ENCODE measurements at places on chromosomes 4 and X.
A peak's percentile ranks its signal among the peaks of the same experiment; 100 is the strongest.

DNA sequence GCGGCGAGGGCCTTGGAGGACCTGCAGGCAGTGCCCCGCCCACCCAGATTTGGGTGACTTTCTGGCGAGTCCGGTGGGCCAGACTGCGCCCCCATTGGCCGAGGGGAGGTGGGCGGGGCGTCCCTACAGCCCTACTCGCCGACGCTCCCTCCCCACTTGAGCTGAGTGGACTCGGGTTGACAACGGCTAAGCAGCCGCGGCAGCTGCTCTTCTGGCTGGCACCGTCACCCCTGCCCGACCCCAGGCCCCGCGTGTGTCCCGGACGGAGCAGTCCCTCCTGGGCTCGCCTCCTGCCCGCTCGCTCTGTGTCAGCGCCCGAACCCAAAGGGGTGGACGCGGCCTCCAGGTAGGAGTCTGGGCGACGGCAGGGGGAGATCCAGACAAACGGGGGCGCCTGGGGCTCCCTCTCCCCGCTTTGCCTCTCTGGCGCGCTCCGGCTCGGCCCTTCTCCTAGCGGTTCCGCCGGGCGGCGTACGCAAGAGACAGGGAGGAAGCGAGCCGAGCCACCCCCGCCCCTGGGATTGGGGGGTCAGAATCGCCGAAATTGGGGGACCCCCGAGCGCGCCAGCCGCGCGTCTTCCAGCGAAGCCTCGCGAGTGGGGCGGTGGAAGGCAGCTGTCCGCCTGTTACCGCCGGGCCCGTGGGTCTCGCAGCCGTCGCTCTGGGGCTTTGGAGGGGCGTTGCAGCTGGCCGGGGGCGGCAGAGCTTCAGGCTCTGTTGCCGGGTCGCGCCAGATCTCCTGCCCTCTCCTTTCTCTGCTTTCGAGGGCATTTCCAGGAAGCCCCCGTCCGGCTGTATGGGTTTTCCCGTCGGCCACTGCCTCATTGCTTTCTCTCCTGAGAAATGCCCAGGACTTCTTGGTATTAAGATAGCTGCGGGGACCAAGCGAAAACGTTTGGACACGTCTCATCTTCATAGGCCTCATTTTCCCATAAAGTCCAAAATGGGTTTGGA, 46.3 kb downstream of the STARD8 start:
- DNase-seq: no peak

DNA sequence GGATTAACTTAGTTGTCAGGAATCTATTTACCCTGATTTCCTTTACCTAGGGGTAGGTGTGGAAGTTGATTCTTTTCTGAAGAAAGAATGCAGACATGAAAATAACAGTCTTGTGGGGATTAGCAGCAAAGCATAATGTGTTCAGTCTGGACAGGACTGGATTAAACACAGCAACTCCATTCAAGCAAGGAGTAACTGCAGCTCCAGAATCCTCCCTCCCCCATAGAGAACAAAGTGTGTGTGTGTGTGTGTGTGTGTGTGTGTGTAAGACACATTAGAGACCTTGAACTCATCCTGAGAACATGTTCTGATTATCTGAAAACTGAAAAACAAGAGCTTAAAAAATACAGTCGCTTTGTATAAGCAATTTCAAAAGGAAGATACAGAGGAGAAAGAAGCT, 9.3 kb downstream of the C4orf54 start:
- no peak for DNase-seq

- DNase-seq: no peak
These were observed 21.8 kb downstream of the TLR2 start for GRCh38 chr4:153705743-153706468.

DNA sequence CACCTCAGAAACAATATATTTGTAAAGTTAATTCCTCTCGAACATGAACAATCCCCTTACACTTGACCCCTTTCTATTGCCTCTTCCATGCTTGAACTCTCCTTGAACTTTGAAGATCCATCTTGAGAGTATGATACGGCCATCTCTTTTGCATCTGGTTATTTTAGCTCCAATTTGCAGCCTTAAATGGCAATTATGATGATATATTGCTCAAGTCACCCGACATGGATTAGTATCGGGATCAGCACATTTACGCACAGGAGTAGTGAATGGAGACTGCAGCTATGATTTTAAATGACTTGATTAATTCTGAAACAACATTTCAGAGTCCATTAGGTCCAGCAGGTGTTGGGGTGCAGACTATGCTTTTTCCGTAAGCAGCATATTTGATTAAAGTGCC, 143.8 kb upstream of the PAQR3 start:
- DNase-seq: no peak

- no peak for DNase-seq
These were observed 49.6 kb downstream of the RRAGB start for GRCh38 chrX:55767100-55767499.

- DNase-seq: no peak
These were observed 38.4 kb downstream of the AREG start for GRCh38 chr4:74483226-74483911.

- DNase-seq: peak; percentile 89
These were observed 56.6 kb upstream of the BCOR start for GRCh38 chrX:40154250-40154852.

- no peak for DNase-seq
These were observed 296.2 kb downstream of the FRMPD4 start for GRCh38 chrX:12434493-12434892.

GRCh38 chrX:15745179-15745578, 7.1 kb downstream of the CA5B start:
- DNase-seq: no peak

DNA sequence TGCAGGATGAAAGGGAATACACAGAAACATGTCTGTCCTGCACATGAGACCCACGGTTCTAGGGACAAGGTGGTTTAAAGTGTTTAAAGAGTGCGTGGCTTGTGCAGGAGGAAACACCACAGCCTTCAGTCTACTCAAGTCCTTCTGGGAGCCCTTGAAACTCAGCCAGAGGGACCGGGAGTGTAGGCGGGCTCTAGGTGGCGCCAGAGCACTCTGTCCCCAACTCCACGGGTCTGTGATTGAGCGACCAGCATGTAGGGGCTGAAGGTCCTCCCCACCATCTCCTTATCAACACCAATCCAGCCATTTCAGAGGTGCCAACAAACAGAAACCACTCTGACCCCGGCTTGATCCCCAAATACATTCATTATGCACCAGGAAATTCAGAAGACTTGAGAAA, 82.0 kb upstream of the CLDN34 start:
- peak; percentile 57 for DNase-seq

GRCh38 chr4:125283707-125284279, 31.0 kb upstream of the FAT4 start:
- no peak for DNase-seq

- DNase-seq: no peak
These were observed 408.3 kb upstream of the MAGEC2 start for GRCh38 chrX:142613403-142613802.

- DNase-seq: peak; percentile 57
These were observed at the start of gene FAM184B for GRCh38 chr4:17781300-17782287. Gene FAM184B (minus strand): TSS chr4:17781621. CDS start chr4:17781299, 322 bp downstream.

GRCh38 chrX:26915064-26915463, 548.1 kb downstream of the PPP4R3C start:
- DNase-seq: peak; percentile 11

DNA sequence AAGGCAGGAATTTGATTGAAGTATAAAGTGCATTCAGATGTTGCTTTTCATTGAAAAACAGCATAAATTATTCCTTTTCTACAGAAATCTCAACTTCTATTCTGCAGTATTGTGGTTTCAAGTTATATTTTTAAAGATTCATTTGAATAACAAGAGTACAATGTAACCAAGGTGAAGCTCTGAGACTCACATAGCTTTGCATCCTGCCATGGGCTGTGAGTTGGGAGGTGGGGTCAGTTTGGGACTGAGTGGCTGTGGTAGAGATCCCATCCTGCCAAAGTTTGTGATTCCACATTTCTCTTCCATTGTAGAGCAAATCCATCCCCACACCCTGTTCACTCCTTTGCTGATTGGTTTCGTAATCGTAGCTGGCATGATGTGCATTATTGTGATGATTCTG, 69.2 kb downstream of the KIT start:
- DNase-seq: no peak

- DNase-seq: peak; percentile 6
These were observed at the start of gene GPAT3 for GRCh38 chr4:83535520-83536361. Gene GPAT3 (plus strand): TSS chr4:83536108. CDS start chr4:83536623, 515 bp downstream.

GRCh38 chr4:109699553-109700225, 3.6 kb downstream of the CASP6 start:
- DNase-seq: no peak

DNA sequence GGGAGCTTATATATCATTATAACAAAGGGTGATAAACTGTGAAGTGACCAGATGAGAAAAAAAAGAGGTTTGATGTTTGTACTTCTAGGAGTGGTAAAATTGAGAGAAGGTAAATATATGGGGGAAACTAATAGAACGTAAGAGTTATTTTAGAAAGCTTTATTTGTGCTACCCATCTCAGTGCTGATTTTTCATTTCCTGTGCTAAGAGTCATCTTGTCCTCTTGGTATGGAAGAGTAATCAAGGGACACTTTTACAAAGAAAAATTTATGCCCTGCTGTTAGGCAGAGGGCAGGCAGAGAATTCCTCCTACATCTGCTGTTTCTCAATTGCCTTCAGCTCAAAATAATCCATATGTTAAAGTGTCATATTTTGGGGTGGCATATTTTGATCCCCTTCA, 49.6 kb upstream of the BMP2K start:
- DNase-seq: no peak

DNA sequence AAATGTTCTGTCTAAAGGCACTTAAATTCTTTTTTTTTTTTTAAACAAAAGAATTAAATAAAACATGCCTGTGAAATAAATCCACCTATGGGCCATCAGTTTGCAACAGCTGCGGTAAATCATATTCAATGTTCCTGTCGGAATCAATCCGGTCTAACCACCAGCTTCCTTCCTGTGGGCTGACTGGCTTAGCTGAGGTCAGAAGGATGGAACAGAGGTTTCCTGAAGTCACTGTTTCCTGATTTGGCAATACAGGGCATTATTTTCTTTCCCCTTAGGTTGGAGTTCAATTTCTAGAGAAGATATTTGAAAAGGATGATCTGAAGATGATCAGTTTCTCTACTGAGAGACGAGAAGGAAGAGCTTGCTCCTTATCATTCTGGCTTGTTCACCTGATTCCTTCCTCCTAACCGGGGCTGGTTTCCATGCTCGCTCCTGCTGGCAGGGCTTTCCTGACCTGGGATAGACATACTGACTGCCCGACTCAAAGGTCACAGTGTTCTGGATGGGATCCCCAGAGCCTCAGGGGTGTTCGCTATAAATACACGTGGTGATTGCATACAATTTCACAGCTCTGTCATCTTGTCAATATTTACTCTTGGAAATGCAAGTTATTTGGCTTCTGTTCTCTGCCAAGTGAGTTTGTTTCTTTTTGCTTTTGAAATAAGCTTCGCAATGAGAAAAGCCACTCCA, 21.7 kb downstream of the PDLIM3 start:
- no peak for DNase-seq

DNA sequence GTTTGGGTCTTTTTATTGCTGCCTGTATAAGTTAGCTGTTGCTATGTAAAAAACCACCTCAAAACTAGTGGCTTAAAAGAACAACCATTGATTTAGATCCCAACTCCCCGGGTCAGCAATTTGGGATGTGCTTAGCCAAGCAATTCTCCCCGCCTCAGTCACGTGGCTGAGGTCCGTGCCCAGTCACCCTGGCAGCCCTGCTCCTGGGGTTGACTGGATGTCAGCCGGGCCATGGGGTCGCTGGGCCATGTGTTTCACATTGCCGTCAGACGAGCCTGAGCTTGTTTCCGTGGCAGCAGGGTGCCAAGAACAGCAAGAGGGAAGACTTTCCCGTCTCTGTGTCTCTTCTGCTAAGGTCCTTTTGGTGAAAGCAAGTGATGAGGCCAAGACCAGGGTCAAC, 345.7 kb upstream of the FAT1 start:
- no peak for DNase-seq

- no peak for DNase-seq
These were observed 464.3 kb downstream of the PPARGC1A start for GRCh38 chr4:23425570-23425969.

GRCh38 chr4:146159384-146160058, 16.0 kb upstream of the LSM6 start:
- DNase-seq: no peak

GRCh38 chr4:170697045-170697444, 607.3 kb upstream of the AADAT start:
- no peak for DNase-seq

GRCh38 chr4:183860119-183860518, 45.0 kb upstream of the STOX2 start:
- DNase-seq: no peak

DNA sequence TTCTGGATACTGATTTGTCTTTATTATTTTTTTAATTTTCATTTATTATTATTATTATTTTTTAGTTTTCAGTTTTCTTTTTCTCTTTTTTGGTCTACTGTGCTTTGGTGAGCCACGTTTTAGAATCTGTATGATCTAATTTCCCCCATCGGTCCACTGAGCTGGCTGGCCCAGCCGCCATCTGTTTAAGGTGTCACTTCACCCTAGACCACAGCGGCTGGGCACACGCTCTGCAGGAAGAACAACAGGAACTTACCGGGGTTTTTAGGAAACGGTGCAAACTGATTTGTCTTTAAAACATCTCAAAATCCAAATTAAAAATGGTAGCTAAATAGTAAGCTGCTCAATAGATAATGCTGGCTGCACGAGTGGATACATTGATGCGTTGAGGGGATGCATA, 48.8 kb upstream of the AMOT start:
- DNase-seq: no peak

DNA sequence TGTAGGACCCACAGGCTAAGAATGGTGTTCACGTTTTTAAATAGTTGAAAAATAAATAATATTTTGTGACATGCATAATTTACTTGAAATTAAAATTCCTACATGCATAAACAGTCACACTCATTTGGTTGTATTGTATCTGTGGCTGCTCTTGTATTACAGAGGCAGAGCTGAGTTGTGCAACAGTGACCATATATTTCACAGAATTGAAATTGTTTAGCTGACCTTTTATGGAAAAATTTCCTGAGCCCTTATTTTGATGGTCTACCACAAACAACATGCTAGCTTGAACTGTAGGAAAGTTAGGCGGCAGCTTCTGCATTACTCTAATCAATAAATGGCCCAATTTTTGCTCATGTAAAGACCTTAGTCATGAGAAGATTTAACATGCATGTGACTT, 633.4 kb upstream of the AADAT start:
- no peak for DNase-seq

Measured in NCI-H146 (cell line).